ENCODE measurements at places on chromosomes 6 and 20.

DNA sequence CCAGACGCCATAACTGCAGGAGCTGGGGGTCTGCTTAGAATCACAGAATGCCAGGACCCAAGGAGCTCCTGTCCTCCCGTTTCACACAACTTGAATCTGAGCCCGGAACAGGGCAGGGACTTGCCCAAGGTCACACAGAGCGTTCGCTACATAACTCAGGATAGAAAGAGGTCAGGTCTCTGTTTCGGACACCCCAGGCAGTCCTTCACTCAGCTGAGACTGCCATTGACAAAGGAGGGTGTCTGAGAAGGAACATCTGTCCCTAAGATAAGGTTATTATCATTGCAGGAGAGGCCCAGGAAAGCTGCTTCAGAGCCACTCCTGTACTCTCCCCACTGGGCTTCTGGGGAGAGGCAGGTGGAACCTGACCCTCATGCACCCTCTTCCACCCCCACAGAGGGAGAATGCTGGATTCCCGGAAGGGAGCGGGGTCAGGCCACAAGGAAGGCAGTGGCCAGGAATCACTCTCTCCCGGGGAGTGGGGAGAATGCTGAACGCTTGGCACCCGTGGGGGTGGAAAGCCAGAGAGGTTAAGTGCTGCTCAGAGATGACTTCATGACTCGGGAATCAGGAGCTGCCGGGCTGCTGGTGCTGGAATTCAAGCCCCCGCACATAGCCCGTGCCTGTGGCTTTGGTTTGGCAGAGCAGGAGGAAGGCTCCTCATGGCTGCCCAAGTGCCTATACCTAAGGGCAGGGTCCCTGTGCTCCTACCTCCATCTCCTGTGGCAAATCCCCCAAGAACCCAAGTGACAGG lies 10.7 kb downstream of the SDC4 start:
- DNase-seq, result peak; percentile 91

DNA sequence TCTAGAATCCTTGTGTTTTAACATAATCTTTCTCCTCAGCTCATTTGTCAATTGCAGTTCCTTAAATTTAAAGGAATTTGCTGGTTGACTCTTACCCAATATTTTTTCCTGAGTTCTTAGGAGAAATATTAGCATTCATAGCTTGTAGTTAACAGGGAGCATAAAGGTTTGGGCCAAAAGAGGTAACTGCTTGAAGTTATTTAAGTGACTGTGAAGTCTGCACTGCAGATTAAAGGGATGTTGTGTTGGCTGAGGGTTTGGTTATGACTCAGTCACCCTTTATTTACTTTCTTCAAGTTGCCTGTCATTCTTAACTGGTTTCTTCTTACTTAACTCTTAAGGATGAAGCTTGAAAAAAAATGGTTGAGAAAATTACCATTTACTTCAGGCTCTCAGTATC lies 220.3 kb upstream of the LAMP5 start:
- DNase-seq, result peak; percentile 31

- no peak for DNase-seq
These were observed 40.4 kb upstream of the DUSP22 start for GRCh38 chr6:251920-252319.

DNA sequence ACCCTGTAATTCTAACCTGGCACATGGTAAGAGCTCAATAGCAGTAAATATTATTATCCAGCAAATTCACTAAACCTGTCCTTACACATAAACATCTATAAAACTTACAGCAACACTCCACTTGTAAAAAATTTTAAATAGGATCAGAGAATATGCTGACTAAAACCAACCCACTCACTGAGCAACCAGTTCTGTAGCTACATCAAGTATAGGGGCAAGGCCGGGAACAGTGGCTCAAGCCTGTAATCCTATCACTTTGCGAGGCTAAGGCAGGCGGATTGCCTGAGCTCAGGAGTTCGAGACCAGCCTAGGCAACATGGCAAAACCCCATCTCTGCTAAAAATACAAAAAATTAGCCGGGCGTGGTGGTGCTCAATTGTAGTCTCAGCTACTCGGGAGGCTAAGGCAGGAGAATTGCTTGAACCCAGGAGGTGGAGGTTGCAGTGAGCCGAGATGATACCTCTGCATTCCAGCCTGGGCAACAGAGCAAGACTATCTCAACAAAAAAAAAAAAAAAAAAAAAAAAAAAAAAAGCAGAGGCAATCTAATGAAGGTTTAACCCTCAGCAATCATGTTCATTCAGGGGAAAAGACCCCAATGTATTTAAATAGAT lies 6.8 kb downstream of the STAU1 start:
- no peak for DNase-seq

DNA sequence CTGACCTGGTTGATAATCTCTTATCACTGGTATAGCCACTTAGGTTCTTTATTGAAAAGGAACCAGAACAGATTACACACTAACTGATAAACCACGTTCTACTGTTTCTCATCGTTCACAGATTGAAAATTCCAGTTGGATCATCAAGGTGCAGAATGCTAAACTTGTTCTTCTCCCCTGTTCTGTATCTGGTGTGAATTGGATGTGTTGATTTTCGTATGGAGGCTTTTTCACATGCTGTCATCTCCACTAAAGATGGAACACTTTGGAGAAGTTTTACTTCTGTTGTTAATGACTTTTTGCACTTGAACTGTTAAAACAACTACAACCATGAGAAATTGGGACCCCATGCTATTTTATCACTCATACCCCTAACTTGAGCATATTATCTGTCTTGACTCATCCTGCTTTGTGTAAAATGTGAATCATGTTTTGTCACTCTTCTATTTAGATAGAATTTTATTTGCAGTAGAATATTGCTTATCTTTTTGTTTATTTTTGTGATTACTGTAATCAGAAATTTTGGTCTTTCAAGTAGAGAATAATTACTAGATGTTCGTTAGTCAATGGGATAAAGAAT lies 17.5 kb downstream of the VAPB start:
- DNase-seq, result no peak

DNA sequence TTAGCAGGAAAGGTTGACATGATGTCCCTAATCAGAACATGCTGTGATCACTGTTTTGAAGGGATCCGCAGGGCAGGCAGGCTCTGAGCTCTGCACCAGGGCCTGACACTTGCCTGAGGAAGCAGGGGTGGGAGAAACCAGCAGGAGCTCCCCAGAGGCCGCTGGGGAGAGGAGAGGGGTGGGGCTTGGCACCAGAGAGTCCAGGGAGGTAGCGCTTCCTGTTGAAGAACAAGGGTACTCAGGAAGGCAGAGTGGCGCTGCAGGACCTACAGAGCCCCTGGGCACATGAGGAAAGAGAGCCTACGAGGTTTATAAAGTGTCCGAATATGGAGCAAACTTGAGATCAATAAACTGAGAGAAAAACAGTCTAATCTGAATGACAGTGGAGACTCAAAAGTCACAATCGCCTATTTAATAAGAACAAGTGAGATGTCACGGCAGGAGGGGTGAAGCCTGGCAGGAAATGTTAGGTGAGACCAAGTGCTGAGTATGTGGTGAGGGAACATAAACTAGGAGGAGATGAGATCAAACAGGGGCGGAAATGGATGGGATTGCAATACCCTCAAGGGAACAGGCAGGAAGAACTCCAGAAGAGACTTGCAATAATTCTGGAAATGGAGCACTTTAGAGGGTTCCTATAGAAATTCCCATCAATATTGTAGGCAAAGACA lies 5.8 kb upstream of the TBXT start:
- no peak for DNase-seq

DNA sequence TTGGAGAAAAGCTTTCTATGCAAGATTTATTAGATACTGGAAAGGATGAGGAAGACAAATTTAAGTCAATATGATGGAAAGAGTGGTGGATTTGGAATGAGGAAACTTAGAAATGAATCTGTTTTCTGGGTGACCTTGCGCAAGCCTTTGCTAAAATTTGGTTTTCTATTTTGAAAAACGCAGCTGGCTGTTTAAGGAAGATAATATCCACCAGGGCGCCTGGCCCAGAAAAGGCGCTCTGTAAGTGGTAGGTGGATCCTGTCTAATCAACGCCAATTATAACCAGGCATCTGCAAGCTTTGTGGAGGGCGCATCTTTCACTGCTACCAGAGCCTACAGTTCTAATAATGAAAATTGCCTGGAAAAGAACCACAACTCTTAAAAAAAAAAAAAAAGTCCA lies 398 bp upstream of the SPATS1 start:
- DNase-seq, result no peak

GRCh38 chr6:143000811-143001210 lies 55.8 kb upstream of the HIVEP2 start:
- DNase-seq, result no peak

- DNase-seq, result no peak
These were observed 411 bp downstream of the DSN1 start for GRCh38 chr20:36773107-36773596.

DNA sequence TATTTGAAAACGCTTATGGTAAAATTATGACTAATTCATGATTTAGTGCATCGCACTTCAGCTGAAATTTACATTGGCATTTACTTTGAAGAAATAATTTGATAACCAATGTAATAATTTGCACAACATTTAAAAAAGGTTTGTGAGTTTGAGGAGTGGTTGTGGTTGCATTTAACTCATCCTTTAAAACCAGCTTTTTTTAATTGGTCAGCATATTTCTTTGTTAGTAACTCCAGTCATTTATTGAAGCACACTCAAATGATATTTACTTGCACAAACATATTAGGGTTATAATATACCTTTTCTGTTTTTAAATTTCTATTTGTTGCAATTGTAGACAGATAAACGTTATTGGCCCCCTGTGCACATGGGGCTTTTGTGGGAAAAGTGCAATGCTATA lies 78.1 kb upstream of the AHI1 start:
- no peak for DNase-seq

- DNase-seq, result no peak
These were observed 12.0 kb downstream of the KCNK5 start for GRCh38 chr6:39217177-39217864.

All from AG20443 (cell line).